ENCODE measurements at places on chromosomes 5 and 9.
A peak's percentile ranks its signal among the peaks of the same experiment; 100 is the strongest.

DNA sequence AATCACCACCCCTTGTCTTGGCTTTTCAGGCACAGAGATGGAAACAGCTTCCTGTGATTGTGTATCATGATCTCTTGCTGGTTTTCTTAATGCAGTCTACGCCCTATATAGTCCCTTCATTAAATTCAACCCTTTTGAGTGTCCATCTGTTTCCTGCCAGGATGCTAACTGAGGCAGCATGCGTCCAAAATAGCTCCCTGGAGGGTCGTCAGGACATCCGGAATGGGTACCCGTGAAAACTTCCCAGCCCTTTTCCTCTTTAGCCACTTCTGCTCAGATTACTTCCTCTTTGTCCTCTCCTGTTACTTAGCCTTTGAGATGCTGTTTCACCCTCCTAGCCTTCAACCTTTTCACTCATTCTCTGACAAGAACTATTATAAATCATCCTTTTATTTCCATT lies 79.8 kb upstream of the KLF9 start:
- DNase-seq, result no peak

DNA sequence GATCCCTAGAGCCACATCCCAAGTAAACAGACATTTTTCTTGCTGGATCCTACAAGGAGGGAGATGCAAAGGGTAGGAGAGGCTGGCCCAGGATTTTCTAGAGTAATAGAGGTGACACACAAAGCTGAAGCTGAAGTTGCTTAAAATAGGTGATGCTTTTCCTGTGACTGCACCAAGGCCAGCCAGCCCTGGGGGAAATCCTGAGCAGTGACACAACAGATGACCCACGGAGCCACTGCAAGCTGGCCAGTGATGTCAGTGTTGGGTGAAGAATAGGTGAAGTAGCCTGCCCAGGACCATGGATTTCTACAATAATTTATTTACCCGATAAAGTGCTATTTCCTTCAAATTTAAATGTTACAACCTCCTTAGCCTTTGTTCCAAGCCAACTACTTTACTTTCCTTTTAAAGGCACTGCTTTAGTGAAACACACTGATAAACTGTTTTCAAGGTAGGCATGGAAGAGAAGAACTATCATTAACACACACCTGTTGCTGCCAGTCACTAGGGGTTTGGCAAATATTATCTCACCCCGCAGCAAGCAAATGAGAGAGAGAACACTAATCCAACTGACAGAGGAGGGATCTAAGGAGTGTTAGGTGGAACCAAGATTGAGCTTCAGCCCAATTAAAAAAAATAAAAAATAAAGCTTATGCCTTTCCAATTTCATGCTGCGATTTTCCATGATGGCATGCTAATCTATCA lies 123.5 kb downstream of the CTNND2 start:
- no peak for DNase-seq

DNA sequence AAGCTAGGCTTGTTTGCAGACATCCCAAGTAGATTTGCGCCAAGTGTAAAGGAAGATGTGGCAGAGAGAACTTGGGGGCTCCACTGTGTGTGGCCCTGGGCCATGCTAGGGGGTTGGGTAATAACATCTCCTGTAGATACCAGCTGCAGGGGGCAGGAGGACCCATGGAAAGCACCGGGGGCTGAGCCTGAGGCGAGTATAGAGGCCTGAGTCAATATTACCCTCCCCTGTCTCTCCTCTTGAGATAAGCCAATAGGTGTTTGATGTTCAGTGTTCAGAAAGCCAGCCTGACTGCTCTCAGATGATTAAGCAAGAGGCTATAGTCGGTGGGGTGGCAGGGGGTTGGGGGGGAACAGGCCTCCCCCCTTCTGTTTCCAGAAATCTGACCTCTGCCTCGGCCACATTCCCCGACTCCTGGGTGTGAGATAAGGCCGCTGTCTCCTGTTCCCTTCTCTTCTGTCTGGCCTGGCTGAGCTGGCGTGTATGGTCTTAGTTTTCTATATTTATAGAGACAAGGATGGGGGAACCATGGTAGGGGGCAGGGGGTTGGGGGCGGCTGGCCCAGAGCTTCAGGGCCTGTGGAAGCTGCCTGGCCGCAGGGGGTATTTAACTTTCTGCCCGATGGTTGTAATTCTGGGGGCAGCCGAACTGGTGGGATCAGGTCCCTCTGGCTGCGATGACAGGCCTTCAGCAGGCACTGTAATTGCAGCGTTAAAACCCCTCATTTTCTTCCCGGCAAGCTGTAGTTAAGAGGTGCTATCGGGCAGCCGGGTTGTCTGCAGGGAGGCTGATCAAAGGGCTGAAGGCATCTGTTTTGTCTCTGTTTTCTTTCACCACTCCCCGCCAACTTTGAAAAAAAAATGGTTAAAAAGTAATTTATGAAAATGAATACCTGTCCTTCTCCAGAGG lies 292.0 kb downstream of the NSG2 start:
- no peak for DNase-seq

- no peak for DNase-seq
Observed at GRCh38 chr9:81125446-81126092, 563.8 kb downstream of the TLE1 start.

GRCh38 chr5:80243567-80243966 lies 12.3 kb downstream of the SERINC5 start:
- no peak for DNase-seq

DNA sequence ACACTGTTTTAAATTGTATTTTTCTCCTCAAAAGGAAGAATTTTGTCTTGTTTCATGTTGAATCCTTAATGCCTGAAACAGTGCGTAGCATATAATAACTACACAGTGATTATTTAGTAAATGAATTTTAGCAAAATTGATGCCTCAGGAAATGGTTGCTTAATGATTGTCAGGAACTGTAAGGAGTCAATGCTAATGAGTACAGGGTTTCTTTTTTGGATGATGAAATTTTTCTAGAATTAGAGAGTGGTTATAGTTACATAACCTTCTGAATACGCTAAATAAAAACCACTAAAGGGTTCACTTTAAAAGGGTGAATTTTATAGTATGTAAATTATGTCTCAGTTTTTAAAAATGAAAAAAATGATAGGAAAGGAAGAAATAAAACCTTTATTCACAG lies 14.9 kb downstream of the FAM151B start:
- no peak for DNase-seq

DNA sequence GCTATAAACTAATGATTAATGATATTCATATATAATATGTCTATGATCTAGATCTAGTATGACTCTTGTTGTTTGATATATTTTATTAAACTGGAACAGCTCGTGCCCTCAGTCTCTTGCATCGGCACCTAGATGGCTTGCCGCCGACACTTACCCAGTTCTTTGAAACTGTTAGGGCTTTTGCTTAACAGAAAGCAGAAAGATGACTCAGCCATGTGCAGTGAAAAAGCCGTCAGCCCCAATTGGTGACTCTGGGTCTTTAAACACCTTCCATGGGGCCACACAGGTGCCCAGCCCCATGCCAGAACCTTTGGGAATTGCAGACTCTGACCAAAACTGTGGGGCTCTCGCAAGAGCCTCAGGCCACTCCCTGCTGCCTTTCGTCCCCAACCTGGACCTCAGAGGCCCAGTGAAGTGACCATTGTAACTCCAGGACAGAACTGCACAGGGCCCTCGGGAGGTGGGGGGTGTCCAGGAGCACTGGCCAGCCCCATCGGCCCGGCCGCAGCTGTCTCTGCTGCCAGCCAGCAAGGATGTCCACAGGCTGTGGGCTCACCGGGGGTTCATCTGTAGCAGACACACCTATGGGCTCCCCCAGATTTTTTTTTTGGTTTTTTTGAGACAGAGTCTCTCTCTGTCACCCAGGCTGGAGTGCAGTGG lies 7.8 kb downstream of the LCN10 start:
- no peak for DNase-seq

DNA sequence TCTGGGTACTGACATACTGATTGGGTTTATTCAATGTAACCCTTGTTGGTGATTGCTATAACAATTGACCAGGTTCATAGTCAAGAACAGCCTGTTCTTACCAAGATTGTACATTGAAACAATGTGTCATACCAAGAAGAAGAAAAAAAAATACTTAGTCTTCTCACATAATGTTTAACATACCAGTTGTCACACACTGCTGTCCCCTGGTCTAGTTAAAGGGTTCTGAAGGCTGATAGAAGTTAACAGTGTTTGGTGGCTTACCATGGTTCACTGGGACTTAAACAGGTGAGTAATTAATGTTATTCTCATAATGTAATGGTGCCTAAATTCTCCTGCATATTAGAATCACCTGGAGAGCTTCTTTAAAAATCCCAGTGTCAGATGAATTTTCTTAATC lies 18.5 kb upstream of the CDC42SE2 start:
- no peak for DNase-seq

DNA sequence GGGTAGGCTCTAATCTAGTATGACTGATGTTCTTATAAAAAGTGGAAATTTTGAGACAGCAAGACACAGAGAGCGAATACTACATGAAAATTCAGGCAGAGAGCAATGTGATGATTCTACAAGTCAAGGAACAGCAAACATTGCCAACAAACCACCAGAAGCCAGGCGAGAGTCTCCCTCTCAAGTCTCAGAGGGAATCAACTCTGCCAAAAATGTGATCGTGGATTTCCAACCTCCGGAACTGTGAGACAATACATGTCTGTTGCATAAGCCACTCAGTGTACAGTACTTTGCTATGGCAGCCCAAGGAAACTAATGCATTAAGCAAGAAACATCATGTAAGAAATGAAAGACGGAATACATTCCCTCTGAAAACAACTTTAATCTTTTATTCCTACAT lies 52.1 kb upstream of the CCNG1 start:
- no peak for DNase-seq

GRCh38 chr5:136133222-136133921 lies 727 bp downstream of the SMAD5 start:
- DNase-seq, result peak; percentile 78
